Inflammatory macrophage treated with lipopolysaccharide for 1 hour (primary cell): ENCODE measurements at places on chromosomes 5 and 9.

DNA sequence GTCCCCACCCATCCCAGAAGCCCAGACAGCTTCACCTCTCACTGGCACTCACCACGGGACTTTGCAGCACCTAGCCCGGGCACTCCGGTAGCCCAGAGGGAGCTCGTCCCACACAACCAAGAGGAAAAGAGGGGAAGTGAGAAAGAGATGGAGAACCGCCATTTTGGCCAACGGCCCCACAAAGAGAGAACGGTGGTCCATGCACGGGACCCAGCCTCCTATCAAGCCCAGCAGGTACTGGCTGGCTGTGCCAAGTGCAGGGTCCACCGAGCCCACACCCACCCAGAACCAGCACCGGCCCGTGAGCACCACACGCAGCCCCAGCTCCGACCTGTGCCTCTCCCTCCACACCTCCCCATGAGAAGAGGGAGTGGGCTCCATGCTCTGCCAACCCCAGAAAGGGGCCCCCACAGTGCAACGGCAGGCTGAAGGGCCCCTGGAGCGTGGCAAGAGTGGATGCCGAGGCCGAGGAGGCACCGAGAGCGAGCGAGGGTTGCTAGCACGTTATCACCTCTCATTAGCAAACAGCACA is 78.5 kb upstream of the GCNT4 start:
- DNase-seq = no peak

DNA sequence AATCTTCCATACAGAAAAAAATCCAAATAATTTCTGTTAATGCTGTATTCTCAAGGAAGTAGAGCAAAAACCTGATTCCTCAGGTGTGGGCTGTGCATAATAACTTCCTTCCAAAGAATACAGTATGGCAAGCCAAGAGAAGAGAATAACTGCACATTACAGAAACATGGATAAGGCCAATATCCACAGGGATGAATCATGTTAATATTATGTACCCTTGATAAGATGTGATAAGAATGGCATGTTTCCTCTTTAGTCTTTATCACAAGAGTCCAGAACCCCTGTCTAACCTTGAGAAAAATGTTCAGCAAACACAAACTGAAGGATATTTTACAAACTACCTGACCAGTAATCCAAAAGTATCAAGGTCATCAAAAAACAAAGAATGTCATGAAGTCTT is 795.8 kb downstream of the SEMA5A start:
- no peak for DNase-seq

DNA sequence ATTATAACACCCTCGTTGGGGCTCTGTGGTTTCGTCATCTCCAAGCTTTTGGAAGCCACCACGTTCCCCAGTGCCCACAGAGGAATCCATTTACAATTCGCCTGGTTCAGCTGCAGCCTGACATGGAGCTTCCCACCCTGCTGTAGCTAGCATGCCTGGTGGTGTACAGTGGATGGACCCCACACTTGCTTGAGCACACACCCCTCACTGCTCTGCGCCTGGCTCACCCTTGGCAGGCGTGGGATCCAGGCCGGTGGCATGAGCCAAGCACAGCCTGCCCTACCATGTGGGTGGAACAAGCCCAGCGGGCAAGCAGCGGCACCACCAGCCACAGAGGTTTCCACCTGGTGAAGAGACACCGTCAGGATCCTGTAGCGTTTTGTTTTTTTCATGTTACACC is 1045.7 kb upstream of the CDH9 start:
- no peak for DNase-seq

DNA sequence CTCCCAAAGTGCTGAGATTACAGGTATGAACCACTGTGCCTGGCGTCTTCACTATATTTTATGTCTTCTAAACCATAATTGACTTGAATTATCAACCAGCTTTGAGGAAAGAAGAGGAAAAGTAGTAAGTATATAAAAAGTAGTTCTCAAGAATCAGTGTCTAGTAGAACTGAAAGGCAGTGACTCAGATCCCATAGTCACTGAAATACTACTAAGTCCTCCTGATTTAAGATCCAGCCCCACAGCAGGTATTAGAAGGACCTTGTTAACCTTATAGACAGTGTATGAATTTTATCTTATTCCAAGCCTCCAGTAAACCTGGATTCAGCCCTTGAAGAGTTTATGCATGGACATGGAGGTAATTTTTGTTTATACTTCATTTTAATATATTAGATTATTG is 31.5 kb downstream of the LNPEP start:
- no peak for DNase-seq

GRCh38 chr5:139186752-139187326 is 11.3 kb downstream of the SIL1 start:
- DNase-seq = no peak

DNA sequence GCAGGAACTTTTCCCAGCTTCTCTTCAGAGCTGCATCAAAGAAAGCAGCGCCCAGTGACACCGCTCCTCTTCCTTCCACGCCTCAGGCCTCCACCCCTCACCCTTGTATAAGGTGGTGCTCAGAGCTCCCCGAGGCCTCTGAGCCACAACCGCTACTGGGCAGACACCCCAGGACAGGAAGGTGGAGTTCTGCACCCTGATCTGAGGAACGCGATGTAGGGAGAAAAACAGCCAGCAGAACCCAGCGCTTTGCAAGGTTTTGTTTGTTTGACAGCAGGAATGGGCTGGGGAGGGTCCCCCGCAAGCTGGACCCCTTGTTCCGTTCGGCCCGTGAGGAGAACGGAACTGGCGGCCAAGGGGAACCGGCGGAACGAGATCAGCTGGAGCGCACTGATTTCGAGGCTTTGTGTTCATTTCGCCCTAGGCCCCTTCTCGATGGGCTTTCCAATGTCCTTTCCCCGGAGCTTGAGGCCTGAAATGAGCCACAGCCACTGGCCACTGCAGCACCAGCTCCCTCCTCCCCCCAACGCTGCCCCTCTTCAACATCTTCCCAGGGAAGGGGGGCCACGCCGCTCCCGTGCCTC is 4.1 kb downstream of the EDF1 start:
- no peak for DNase-seq

- no peak for DNase-seq
These were observed 21.6 kb downstream of the DMRT2 start for GRCh38 chr9:1071730-1072129.

DNA sequence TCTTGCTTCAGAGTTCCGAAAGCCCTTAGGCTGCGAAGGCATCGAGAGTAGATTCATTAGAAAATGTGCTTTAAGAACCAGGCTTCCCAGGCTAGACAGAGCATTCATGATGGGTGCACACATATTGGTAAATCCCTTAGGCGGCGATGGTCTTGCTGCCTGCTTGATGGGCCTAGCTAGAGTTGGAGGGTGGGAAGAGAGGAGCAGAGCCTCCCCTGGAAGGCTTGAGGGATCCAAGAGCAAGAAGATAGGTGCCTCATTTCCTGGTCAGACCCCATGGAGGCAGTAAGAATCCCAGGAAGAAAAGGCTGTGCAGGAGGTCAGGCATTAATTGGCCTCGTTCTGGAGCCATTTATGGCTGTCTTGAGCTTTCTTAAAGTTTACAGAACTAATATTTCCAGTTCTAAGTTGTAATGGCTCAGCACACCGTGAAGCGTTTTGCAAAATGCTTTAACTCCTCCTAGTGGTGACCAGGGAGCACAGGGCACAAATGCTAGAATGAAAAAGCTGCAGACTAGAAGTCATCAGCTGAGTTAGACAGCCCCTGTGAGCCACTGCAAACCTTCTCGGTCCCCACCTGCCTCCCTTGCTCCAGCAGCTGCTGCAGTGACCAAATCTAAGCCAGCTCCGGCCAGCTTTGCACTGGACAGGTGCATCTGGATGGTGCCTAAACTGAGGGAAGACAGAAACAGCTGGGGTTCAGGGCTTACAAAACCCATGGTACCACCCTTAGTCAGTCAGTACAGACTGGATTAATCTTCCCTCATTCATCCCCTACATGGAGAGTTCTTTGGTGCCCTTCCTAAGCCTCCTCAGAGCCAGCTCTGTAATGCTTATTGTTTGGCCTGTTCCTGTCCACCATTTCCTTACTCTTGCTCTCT is 14.7 kb downstream of the SLC45A2 start:
- DNase-seq = no peak

DNA sequence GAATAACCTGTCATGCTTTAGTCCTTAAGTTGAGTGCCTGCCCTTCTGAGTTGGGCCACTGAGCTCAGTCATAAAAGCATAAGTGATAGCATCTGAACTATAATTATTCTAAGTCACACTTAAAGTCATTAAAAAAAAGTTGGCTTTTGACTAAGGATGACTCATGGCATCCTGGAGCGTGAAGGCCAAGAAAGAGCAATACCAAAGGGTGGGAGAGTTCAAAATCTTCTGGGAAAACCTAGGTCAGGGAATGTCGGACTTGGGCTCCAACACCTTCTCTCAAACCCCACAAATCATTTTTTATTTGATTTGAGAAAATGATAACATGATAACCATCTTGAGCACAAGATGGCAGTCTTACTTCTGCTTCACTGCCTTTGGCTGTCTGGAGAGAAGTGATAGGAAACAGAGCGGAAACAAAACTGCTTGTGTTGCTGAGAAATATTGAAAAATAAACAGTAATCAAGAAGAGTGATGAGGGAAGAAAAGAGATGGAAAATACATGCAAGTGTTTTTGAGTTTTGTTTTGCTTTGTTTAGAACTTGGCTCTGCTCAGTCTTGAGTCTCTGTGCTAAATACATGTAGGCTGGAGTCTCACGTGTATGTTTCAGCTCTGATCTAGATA is 16.9 kb upstream of the NTRK2 start:
- DNase-seq = no peak

DNA sequence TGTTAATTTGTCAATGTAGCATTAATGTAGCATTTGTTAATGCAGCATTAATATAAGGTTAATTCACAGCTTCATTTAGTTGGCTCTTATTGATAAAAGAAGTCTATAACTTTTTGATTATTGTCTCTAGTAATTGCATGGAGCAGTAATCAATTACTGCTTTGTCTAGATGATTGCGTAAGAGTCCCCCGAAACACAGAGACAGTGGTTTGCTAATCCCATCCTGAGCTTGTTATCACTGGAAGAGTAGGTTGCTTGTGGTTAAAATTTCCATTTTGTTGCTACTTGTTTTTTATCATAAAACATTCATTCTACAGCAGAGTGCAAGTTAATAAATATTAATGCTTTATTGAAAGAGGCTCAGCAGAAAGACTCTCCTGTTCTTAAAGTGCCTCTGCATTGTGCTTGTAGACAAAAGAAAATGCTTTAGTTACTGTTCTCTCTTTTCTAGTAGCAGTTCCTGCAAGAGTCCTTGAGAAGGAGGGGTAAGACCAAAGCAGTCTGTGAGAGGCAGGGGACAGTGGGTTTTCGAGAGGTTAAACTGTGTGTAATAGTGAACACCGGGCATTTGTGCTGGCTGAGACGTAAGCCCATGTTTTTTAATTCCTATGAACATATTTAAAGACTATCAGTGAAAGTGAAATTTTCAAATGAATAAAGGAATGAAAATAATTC is 291.7 kb downstream of the TRPM3 start:
- DNase-seq = no peak

DNA sequence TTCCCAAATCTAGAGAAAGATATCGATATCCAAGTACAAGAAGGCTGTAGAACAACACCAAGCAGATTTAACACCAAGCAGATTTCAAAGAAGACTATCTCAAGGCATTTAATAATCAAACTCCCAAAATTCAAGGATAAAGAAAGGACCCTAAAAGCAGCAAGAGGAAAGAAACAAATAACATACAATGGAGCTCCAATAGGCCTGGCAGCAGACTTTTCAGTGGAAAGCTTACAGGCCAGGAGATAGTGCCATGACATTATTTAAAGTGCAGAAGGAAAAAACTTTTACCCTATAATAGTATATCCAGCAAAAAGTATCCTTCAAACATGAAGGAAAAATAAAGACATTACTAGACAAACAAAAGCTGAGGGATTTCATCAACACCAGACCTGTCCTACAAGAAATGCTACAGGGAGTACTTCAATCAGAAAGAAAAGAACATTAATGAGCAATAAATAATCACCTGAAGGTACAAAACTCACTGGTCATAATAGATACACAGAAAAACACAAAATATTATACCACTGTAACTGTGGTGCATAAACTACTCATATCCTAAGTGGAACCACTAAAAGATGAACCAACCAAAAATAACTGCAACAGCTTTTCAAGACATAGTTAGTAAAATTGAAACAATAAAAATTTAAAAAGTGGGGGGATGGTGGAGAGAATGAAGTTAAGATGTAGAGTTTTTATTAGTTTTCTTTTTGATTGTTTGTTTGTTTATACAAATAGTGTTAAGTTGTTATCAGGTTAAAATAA is 267.2 kb downstream of the AUH start:
- DNase-seq = no peak

- DNase-seq = no peak
These were observed 204.2 kb upstream of the HAPLN1 start for GRCh38 chr5:83924891-83925290.

- DNase-seq = no peak
These were observed 93.5 kb downstream of the DAP start for GRCh38 chr5:10667431-10668057.

DNA sequence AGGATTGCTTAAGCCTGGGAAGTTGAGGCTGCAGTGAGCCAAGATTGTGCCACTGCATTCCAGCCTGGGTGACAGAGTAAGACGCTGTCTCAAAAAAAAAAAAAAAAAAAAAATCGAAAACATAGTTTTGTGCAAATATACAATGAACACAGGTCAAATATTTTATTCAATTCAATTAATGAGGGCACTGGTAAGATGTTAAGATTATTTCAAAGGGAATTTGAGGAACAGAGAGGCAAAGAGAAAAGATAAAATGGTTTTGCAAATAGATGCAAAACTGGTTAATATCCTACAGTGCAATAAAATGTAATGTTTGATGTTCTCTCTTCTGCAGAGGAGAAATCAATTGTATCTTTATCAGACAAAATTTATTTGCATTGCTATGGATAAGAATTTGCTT is 39.5 kb upstream of the GNE start:
- DNase-seq = no peak

DNA sequence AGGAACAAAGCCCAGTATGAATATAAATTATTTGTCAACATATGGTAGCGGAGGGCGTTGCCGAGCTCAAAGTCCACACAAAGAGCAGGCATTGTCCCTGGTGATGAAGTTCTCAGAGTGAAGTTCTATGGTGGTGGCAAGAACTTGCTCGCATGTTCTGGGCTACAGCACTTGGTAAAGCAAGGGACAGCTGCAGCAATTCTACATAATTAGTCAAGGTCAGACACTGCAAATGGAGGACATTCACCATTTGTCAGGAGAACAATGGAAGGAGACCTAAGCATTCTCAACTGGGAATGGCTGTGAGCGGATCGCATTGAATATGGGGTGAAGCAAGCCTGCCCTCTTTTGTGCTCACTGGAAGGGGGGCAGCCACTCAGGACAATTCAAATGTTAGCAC is 503.8 kb upstream of the ADAMTS16 start:
- no peak for DNase-seq

GRCh38 chr5:139177809-139178588 is 20.2 kb downstream of the SIL1 start:
- peak; percentile 87 for DNase-seq

DNA sequence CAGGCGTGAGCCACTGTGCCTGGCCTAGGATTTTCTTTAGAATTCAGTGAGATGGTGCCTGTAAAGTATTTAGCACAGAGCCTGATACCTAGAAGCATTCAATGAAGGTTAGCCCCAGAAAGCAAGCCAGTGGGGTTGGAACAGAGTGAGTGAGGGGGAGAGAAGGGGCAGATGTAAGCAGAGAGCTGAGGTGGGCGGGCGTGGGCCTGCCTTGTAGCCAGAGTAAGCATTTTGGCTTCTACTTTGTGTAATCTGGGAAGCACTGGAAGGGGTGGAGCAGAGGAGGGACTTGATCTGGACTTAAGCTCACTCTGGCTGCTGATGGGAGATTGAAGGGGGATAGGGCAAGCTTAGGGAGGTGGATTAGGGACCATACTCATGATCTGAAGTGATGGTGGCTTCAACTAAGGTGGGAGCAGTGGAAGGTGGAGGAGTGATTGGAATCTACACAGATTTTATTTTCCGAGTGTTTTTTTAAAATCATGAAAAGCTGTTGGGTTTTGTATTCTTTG is 2.6 kb downstream of the EXOSC2 start:
- no peak for DNase-seq

GRCh38 chr9:130490981-130491380 is 46.2 kb downstream of the ASS1 start:
- DNase-seq = no peak
